ENCODE measurements at places on chromosomes 6 and 20. TPM values are rescaled to one million over a fixed set of nuclear protein-coding genes. Genes with fewer than 3 reads are reported as not detected.

Gene PRDM13
- total RNA-seq = not detected

Gene ACSS2
- total RNA-seq = 98.8 TPM

Gene ADTRP
- total RNA-seq = 18.7 TPM

Gene TFAP2A
- 0.18 TPM for total RNA-seq

- H3K27ac ChIP-seq = no peak overlapping the region
- no peaks in the 10 kb centered on the region for H3K27me3 ChIP-seq
- H3K4me1 ChIP-seq = no peaks in the 10 kb centered on the region
- no peak overlapping the region for H3K4me3 ChIP-seq
- no peak for DNase-seq
Measured at GRCh38 chr6:48610846-48611245, 499.8 kb upstream of the PTCHD4 start.

GRCh38 chr20:36634342-36634741 lies 11.7 kb downstream of the SLA2 start:
- no peak overlapping the region for H3K4me3 ChIP-seq
- no peaks in the 10 kb centered on the region for H3K36me3 ChIP-seq
- no peak overlapping the region for H3K27ac ChIP-seq
- no peak for DNase-seq

DNA sequence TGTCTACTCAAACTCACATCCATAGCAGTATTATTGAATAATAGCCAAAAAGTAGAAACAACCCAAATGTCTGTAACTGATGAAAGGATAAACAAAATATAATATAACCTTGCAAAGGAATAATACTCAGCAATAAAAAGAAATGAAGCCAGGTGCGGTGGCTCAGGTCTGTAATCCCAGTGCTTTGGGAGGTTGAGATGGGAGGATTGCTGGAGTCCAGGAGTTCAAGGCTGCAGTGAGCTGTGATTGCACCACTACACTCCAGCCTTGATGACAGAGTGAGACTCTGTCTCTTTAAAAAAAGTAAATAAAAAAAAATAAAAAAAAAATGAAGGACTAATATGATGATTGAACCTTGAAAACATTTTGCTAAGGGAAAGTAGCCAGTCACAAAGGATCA lies 22.1 kb upstream of the KIF16B start:
- no peaks in the 10 kb centered on the region for H3K36me3 ChIP-seq
- DNase-seq = no peak
- H3K4me3 ChIP-seq = no peak overlapping the region
- H3K4me1 ChIP-seq = no peaks in the 10 kb centered on the region
- no peak overlapping the region for H3K27ac ChIP-seq

Gene PACSIN1
- total RNA-seq = 0.37 TPM

DNA sequence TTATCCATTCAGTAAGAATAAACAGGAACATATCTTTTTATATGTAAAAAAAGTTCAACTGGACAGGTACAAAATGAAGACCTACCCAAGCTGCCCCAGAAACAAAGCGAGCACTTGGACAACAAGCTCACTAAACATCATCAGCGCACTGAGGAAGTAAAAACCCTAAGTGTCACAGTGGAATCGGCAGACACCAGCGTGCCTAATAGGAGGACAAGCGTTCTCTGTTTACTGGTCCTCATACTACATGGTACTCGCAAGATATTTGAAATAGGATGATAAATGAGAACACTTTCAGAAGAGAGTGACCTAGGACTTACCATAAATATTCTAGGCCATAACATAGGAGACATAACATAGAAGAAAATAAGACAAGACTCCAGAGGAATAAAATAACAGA lies 18.2 kb downstream of the MAP7 start:
- DNase-seq = no peak
- H3K4me3 ChIP-seq = no peak overlapping the region

Gene GHRH
- total RNA-seq = not detected

Gene NDUFAF5
- total RNA-seq = 51.8 TPM

Gene ZNF318
- total RNA-seq = 13.3 TPM

Gene ECI2
- total RNA-seq = 22.8 TPM

Gene FOXQ1
- total RNA-seq = 13.4 TPM

Gene SLC17A1
- total RNA-seq = not detected

GRCh38 chr6:15577550-15578171 lies 85.2 kb downstream of the DTNBP1 start:
- H3K4me3 ChIP-seq = no peak overlapping the region
- no peak for DNase-seq
- H3K4me1 ChIP-seq = no peaks in the 10 kb centered on the region
- no peaks in the 10 kb centered on the region for H3K27me3 ChIP-seq
- no peaks in the 10 kb centered on the region for H3K36me3 ChIP-seq
